DMS 273 treated with DMSO at 0.1 percent for 48 hours (cell line): ENCODE measurements at places on chromosomes 7 and 10.
A peak's percentile ranks its signal among the peaks of the same experiment; 100 is the strongest.

DNA sequence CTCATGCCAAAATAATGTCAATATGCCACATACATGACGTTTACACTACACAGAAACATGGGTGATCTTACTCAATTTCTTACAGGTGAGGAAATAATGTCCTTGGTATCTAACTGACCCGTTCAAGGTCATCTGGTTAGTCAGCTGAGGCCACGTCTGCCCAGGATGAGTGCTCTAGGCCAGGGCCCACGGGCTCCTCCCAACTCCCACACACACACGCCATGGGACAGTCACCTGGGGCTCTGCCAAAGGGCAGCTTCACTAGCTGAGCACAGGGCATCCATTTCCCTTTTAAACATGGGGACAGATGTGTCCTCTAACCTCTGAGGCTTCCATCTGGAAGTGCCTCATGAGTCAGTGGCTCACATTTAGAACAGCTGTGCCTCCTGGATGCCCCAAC is 123.9 kb downstream of the TNS3 start:
- peak; percentile 82 for DNase-seq

DNA sequence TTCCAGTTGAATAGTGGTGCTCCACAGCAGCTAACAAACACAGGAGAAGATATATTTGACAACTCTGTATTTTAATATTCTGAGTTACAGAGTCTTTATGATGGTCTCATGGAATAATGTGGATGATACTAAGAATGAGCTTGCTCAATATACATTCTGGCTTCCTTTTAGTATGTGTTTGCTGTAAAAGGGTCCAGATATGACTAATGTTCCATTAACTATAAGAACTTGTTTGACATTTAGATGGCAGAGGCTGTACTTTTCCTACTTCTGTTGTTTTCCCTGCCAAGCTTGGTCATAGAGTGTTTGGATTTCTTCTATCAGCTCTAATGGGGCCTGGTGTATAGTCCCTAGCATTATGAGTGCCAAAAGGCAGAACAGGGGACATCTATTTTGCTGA is 61.5 kb upstream of the GPR22 start:
- DNase-seq, result no peak

DNA sequence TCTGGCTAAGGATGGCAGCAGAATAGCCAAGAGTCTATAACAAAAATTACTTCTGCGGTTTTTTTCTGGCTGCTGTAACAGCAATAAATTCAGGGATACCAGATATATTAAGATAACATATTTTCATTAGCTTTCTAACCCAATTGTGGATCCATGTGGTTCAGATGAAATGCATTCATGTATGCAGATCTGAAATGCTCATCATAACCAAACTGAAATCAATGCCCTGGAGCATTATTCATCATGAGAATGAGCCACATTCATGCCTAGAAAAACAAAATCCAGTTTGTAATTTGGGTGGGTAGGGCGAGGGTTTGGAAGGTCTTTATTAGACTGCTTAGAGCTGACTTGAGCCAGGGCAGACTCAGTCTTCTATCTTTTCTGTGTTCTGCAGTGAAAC is 69.8 kb upstream of the SEMA3A start:
- no peak for DNase-seq

DNA sequence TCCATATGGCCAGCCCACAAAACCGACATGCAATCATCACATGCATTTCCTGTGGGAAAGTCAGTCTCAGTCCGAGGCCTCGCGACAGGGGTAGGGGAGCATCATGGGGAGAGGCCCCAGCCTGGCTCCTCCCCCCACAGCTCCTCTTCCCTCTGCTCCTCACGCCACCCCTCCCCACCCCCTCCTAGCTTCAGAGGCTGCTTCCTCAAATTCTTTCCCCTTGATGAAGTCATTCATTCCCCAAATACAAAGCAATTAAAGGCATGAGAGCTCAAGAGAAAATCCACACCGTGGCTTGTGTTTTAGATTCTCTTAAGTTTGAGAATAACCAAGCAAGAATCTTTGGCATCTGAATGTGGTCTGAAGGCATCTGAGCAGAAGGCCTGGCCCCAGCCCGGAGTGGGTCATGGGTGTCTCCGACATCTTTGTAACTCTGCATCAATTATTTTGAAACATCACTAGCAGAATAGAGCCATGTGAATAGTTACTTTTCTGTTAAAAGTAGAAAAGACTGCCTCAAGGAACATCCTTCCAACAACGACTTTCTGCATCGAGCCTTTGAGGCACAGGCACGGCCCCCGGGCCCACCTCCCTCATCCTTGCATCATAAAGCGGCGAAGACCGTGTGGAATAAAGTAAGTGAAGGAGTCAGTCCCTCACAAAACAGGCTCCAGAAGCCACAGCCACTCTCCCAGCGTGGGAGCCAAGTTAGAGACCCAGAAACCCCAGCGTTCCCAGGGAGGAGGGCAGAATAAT is 90.9 kb downstream of the DIP2C start:
- no peak for DNase-seq

DNA sequence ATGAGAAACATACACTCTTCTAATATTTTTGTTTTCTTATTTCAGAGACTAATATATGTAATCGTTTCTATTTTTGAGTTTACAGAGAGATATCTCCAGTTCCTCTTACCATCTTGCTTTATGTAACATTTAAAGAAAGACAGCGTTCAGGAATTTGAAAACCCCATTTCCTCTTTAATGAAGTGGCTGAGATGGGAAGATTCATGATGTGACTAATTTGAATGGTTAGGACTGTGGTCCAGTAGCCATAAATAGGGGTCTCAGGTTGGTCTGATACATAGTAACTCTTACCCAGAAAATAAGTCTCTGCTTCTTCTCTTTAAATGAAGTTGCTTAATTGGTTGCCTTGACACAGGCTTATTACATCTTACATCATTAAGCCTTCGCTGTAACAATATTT is 6.9 kb downstream of the KMT2E start:
- DNase-seq, result no peak

GRCh38 chr7:135208102-135208793 is 3.1 kb downstream of the WDR91 start:
- DNase-seq, result no peak

DNA sequence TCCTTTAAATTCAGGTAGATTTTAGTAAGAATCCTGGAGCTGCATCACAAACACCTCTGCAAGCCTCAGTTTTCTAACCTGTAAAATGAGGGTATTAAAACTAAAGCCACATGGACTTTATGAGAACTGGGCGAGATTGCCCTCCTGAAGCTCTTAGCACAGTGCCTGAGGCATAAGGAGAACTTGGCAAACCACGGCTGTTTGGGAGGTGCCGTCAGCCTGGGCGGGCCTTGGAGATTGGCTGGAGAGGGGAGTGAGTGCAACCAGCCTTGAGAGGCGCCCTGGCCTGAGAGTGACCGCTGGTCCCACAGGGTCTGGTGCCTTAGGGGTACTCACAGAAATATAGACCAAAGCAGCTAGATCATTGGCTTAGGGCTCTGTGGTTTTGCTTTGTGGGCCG is 5.4 kb upstream of the TNS3 start:
- no peak for DNase-seq

- DNase-seq, result no peak
Observed at GRCh38 chr10:106941297-106942034, 223.0 kb downstream of the SORCS1 start.

- no peak for DNase-seq
Observed at GRCh38 chr10:31288001-31288400, 31.0 kb upstream of the ZEB1 start.

DNA sequence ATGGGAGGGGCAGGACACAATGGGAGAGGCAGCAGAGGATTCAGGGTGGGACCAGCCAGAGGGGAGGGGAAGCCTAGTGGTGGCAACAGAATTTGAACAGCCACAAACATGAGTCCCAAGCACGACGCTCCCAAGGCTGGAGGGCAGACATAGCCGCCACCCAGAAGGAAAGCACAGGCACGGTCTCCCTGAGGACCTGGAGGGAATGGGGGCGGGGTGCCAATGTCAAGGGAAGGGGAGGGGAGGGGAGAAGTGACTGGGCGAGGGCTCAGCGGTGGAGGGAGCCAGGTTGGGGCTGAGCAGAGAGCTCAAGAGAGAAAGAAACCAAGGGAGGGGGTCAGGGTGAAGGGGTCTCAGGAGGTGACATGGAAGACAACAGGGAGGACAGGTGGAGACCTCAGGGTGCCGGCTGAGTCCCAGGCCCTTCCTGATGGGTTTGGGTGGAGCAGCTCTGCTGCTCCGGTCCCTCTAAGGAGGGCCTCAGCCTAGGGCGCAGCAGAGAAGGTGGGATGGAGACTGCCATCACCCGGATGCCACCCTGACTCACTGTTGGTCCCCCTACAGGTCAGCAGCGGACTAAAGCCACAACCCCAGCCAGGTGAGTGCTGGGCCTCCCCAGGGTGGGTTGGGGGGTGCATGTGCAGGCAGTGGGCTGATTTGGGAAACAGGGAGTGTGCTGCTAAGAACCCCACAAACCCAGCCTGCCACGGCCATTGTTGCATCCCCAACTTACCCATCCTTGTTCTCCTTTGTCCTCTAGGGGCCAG is 24.2 kb downstream of the PILRA start:
- no peak for DNase-seq

DNA sequence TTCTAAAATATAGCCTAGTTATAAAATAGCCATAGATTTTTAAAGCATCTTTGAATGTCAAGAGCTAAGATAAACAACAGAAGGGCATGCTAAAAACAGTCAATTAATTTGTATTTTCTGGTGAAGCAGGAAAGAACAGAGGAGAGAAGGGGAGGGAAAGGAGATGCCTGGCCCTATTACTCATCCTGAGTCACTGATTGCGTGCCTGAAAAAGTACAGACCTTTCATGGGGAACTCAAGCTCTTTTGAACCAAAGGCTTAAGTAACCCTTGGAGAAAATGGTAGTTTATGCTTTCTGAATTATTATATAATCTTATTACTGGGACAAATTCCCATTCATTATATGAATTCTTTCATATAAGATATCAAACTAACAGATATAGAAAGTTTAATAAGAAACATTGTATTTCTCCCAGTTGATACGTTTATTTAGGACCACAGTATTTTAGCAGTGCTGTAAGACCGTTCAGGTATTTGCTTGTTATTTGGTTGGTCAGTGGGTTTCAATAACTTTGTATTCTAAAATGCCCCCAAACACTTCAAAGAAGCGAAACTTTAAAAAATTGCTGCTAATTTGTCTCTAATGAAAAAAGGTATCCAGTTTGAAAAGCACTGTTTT is 151.3 kb downstream of the HGF start:
- DNase-seq, result no peak

GRCh38 chr7:118250860-118251494 is 26.5 kb downstream of the ANKRD7 start:
- no peak for DNase-seq

- DNase-seq, result no peak
Observed at GRCh38 chr10:75773231-75773780, 341.9 kb downstream of the LRMDA start.

GRCh38 chr7:1342090-1342640 is 109.5 kb downstream of the UNCX start:
- no peak for DNase-seq

DNA sequence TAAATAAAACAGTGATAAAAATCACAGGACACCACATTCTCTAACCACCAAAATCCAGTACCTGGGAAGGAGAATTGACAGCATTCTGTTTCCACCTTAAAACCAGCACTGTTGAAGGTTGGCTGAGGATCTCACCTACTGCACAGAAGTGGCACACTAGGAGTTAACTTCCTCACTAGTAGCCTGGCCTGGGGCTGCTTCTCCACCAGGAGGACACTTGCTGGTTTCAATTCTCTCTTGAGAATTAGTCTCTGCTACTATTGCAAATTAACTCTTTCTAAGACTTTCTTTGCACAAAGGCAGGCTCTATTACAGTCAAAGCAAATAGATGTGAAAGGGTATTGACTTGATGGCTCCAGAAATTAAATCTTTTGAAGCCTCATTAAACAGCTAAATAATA is 2.3 kb upstream of the CTTNBP2 start:
- DNase-seq, result no peak

DNA sequence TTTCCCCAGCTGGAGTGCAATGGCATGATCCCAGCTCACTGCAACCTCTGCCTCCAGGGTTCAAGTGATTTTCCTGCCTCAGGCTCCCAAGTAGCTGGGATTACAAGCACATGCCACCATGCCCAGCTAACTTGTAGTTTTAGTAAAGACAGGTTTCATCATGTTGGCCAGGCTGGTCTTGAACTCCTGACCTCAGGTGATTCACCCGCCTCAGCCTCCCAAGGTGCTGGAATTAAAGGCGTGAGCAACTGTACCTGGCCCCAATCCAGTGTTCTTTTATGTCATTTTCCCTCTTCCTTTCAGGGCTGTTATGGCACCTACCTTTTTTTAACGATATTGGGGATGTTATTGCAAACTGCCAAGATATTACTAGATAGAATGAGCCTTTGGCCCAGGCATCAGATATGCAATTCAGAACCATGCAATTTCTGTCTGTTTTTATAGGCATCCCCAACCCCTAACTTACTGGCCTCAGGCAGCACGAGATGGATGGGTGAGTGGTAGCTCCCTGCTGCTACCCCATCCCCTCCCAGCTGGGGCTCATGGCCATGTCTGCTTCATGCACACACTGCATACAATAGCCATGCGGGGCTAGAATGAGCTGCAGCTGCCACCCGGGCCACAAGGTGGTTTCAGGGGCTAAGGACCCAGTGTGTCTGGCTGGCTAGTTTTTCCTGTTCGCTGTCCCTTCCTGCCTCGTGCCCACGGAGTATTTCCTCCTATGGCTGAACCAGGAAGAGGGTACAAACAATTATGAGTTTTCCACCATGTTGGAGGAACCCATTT is 1080.1 kb upstream of the SORCS1 start:
- DNase-seq, result no peak

- no peak for DNase-seq
Observed at GRCh38 chr7:4960363-4960762, 1.4 kb upstream of the MMD2 start.

DNA sequence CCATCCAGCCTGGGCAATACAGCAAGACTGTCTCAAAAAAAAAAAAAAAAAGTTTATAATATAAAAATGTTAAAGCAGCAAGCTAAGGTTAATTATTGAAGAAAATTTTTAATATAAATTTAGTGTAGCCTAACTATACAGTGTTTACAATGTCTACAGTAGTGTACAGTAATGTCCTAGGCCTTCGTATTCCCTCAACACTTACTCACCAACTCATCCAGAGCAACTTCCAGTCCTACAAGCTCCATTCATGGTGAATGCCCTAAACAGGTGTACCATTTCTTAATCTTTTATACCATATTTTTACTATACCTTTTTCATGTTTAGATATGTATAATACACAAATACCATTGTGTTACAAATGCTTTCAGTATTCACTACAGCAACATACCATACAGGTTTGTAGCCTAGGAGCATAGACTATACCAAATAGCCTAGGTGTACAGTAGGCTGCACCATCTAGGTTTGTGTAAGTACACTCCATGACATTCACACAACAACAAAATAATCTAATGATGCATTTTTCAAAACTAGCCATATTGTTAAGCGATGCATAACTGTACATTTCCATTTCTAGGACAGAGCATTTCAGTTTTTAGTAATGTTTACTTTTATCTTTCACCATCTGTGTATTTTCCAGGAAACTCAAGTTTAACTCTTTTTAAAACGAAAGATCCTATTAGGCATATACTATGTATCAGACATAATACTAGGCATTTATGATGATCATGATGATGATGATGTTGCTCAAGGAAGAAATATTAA is 43.3 kb downstream of the CNOT4 start:
- DNase-seq, result no peak
